ENCODE measurements at places on chromosomes 5 and 9. TPM values are rescaled to one million over a fixed set of nuclear protein-coding genes. Genes with fewer than 3 reads are reported as not detected.

DNA sequence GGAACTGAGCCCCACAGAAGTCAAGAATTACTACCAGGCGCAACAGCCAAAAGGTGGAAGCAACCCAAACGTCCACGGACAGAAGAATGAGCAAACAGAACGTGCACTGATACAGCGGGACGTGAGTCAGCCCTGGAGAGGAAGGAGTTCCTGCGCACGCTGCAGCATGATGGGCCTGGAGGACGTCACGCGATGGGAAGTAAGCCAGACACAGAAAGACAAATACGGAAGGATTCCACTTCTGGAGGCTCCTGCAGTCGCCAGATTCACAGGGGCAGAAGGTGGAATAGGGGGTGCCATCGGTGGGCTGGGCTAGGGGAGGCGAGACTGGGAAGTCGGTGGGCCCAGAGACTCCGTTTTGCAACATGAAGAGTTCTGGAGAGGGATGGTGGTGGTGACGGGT, 80.3 kb upstream of the PHYKPL start:
- no peak for DNase-seq
- H3K4me3 ChIP-seq, result no peak overlapping the region
- H3K4me1 ChIP-seq, result peaks cover 1% of the 10 kb centered on the region
- peaks cover 4% of the 10 kb centered on the region for H3K27me3 ChIP-seq
- H3K36me3 ChIP-seq, result no peaks in the 10 kb centered on the region

DNA sequence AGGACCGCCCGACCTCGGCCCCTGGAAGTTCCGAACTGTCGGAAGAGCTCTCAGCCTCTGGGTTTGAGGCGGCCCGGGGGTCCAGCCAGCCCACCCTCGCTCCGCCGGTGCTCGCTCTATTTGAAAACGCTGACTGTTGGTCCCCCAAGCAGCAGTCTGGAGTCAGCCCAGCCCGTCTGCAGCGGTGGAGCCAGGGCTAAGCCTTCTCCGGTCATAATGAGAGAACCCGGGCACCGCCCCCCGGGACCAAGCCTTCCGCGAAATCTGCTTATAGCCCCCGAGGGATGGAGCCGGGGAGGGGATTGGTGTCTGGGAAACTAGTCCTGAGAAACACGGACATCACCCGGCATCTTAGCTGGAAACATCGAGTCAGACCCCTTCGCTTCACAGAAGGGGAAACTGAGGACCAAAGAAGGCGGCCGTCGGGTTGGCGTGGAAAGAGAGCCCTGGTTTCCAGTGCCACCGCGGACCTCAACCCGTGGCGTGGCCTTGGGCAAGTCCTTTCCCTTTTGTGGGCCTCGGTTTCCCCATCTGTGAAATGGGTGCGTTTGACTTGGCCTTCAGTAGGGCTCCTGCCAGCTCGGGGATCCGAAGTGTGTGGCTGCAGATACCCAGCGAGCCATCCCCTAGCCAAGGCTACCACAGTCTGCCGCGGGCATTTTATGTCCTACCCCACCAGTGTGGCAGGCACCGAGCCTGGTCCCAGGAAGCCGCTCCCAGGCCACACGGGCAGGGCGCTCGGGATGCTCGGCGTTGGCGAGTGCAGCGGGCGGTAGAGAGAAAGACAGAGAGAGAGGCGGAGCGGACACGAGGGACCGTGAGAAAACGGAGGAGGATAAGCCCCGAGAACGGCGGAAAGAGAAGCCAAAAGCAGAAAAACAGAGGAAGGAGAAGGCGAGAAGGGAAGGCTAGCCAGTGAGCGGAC, 857 bp downstream of the ADAM19 start:
- DNase-seq, result peak; percentile 57
- peak overlapping the region; percentile 91 for H3K27ac ChIP-seq
- H3K4me1 ChIP-seq, result peaks cover 45% of the 10 kb centered on the region
- H3K4me3 ChIP-seq, result peak overlapping the region; percentile 97
- H3K27me3 ChIP-seq, result peaks cover 13% of the 10 kb centered on the region
- peaks cover 10% of the 10 kb centered on the region for H3K36me3 ChIP-seq

SLC36A3 gene
- total RNA-seq, result not detected

DNA sequence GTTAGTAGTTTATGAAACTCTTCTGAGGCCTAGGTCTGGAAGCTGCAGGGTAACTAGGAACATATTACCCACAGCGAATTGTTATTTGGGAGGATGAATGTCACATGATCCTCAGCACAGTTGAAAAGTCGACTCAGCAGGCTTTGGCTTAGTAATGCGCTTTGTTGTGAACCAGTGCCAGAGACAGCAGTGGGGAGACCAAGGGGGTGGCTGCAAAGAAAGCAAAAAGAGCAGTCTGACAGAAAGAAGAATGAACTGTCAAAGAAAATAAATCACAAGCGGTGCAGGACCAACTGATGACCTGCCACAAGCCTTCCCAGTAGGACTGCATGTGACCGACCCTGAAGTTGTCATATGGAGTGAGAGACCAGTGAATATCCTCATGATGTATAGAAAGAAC, 170.0 kb downstream of the CCDC171 start:
- no peak overlapping the region for H3K4me3 ChIP-seq
- no peak for DNase-seq
- H3K36me3 ChIP-seq, result no peaks in the 10 kb centered on the region
- H3K4me1 ChIP-seq, result no peaks in the 10 kb centered on the region

TXNDC8 gene
- total RNA-seq, result not detected

- no peak overlapping the region for H3K4me3 ChIP-seq
- DNase-seq, result no peak
- H3K27me3 ChIP-seq, result no peaks in the 10 kb centered on the region
- H3K36me3 ChIP-seq, result no peaks in the 10 kb centered on the region
- H3K27ac ChIP-seq, result no peak overlapping the region
Measured at GRCh38 chr5:89324990-89325389, 442.0 kb upstream of the MEF2C start.

C6 gene
- total RNA-seq, result not detected

- DNase-seq, result peak; percentile 65
- no peaks in the 10 kb centered on the region for H3K27me3 ChIP-seq
- peaks cover 44% of the 10 kb centered on the region for H3K4me1 ChIP-seq
Measured at GRCh38 chr9:131500939-131501541, 1.7 kb upstream of the POMT1 start.

IFNA8 gene
- not detected for total RNA-seq

DNA sequence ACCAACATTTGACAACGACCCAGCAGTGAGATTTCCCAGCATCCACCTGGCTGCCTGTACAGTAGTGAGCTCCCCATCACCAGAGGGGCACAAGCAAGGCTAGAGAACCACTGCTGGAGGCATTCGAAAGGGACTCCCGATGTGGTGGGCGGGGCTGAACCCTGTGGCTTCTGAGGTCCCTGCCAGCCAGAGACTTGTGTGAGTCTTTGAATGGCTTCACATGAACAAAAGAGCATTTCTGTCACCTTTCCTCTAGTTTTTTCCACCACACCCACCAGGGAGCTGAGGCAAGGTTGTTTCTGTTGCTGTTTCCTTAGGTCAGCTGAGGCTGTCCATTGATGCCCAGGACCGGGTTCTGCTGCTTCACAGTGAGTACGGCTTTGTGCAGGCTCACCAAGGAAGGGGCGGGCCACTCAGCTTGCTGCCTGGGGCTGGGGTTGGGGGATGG, 15.7 kb downstream of the RGS3 start:
- H3K4me1 ChIP-seq, result peaks cover 24% of the 10 kb centered on the region
- no peak overlapping the region for H3K4me3 ChIP-seq
- no peak overlapping the region for H3K27ac ChIP-seq
- no peaks in the 10 kb centered on the region for H3K36me3 ChIP-seq

DNA sequence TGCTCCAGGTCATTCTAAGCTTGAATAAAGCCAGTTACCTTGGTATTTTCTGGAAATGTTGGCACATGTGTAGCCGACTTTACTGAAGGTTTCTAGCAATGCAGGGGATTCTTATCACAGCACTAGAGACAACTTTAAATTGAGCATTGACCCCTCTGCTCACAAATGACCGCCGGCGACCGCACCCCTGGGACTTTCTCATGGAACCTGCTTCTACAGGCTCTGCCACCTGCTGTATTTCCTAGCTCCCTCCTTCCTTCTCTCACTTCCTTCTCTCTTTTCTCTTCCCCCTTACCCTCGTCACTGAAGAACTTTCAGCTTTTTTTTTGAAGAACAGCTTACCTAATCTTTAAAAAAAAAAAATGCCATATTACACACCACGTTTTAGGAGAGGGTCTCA, 30.9 kb upstream of the DAB2 start:
- H3K4me3 ChIP-seq, result no peak overlapping the region
- H3K27ac ChIP-seq, result no peak overlapping the region
- peaks cover 34% of the 10 kb centered on the region for H3K27me3 ChIP-seq
- no peaks in the 10 kb centered on the region for H3K4me1 ChIP-seq

- H3K4me1 ChIP-seq, result no peaks in the 10 kb centered on the region
- no peak overlapping the region for H3K27ac ChIP-seq
- DNase-seq, result no peak
- H3K36me3 ChIP-seq, result no peaks in the 10 kb centered on the region
- no peak overlapping the region for H3K4me3 ChIP-seq
Measured at GRCh38 chr9:28120184-28120583, 546.9 kb upstream of the C9orf72 start.

TAS2R1 gene
- total RNA-seq, result not detected

- H3K27ac ChIP-seq, result no peak overlapping the region
- H3K36me3 ChIP-seq, result no peaks in the 10 kb centered on the region
- no peaks in the 10 kb centered on the region for H3K27me3 ChIP-seq
- no peak overlapping the region for H3K4me3 ChIP-seq
- no peaks in the 10 kb centered on the region for H3K4me1 ChIP-seq
Measured at GRCh38 chr9:124322618-124323432, 65.1 kb downstream of the NEK6 start.

- H3K4me1 ChIP-seq, result peaks cover 6% of the 10 kb centered on the region
- DNase-seq, result no peak
- H3K27me3 ChIP-seq, result peaks cover 24% of the 10 kb centered on the region
- H3K4me3 ChIP-seq, result peak overlapping the region; percentile 54
Measured at GRCh38 chr9:505741-506059, 291.0 kb downstream of the DOCK8 start.

- DNase-seq, result no peak
- no peak overlapping the region for H3K27ac ChIP-seq
- no peaks in the 10 kb centered on the region for H3K36me3 ChIP-seq
Measured at GRCh38 chr5:60482301-60482700, 217.7 kb downstream of the DEPDC1B start.

DNA sequence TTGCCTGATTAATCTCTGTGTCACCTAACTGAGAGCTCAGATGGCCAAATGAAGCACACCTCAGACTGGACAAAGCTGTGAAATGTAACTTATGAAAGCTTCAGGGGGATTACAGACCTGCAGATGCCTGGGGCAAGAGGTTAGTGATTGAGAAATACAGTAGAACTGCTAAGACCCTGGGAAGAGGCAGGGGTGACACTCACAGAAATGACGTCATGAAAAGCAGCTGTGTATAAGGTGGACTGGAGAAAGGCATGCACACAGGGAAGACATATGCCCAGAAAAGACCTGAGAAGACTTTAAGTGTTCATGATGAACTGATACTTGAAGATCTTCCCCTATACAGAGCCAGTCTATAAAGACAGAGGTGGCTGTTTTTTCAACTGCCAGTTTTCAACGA, 49.3 kb upstream of the SPTLC1 start:
- no peak overlapping the region for H3K27ac ChIP-seq
- no peaks in the 10 kb centered on the region for H3K4me1 ChIP-seq
- peaks cover 3% of the 10 kb centered on the region for H3K36me3 ChIP-seq
- no peak overlapping the region for H3K4me3 ChIP-seq
- peaks cover 31% of the 10 kb centered on the region for H3K27me3 ChIP-seq
- DNase-seq, result no peak

GRCh38 chr5:6733411-6734242, 20.4 kb downstream of the TENT4A start:
- H3K4me1 ChIP-seq, result peaks cover 68% of the 10 kb centered on the region
- no peak overlapping the region for H3K4me3 ChIP-seq
- peak overlapping the region; percentile 27 for H3K27ac ChIP-seq

GRCh38 chr9:106697750-106698502, 165.0 kb upstream of the ZNF462 start:
- H3K27me3 ChIP-seq, result no peaks in the 10 kb centered on the region
- no peak overlapping the region for H3K4me3 ChIP-seq
- H3K4me1 ChIP-seq, result no peaks in the 10 kb centered on the region
- H3K27ac ChIP-seq, result no peak overlapping the region
- no peak for DNase-seq

RNF180 gene
- not detected for total RNA-seq

PCDHB10 gene
- total RNA-seq, result not detected

- no peaks in the 10 kb centered on the region for H3K4me1 ChIP-seq
- no peaks in the 10 kb centered on the region for H3K36me3 ChIP-seq
- H3K4me3 ChIP-seq, result no peak overlapping the region
- H3K27ac ChIP-seq, result no peak overlapping the region
- peaks cover 26% of the 10 kb centered on the region for H3K27me3 ChIP-seq
- DNase-seq, result no peak
Measured at GRCh38 chr9:131809941-131810344, 70.1 kb upstream of the RAPGEF1 start.

DNA sequence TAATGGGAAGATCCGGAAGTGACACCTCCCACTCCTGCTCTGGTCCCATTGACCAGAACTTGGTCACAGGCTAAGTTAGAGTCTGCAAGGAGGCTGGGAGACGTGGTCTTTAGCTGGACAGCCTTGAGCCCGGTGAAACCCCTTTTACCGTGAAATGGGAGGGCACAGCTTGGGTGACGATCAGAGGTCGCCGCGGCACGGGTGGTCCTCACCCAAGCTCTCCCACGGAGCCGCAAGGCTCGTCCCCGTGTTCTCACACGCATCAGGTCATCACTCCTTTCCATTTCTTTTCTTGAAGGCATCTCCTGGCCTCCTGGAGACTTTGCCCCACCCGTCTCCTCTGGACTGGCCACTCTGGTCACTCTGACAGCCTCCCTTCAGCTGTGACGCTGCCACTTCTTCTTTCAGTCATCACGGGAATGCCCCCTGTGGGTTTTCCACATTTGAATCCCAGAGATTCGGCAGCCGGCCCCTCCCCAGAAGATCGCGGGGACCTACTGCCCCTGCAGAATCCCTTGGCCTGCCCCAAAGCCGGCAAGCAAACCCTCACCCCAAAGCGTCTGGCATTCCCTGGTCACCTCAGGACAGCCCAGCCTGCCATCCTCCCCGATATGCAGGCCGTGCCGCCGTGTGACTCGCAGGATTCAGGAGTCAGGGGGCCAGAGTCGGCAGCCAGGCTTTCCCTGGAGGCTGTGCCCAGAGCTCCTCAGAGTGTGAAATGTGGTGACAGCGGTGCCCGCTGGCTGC, 18.9 kb upstream of the EGFL7 start:
- no peak overlapping the region for H3K4me3 ChIP-seq
- no peak for DNase-seq
- H3K27ac ChIP-seq, result no peak overlapping the region
- H3K4me1 ChIP-seq, result no peaks in the 10 kb centered on the region
- H3K36me3 ChIP-seq, result no peaks in the 10 kb centered on the region

LVRN gene
- total RNA-seq, result not detected
